ENCODE measurements at places on chromosomes 1 and 21.

- peak; percentile 17 for DNase-seq
Measured at GRCh38 chr1:180360333-180361075, 130.4 kb downstream of the LHX4 start.

- no peak for DNase-seq
Measured at GRCh38 chr1:30957560-30958222, 49.1 kb upstream of the SDC3 start.

DNA sequence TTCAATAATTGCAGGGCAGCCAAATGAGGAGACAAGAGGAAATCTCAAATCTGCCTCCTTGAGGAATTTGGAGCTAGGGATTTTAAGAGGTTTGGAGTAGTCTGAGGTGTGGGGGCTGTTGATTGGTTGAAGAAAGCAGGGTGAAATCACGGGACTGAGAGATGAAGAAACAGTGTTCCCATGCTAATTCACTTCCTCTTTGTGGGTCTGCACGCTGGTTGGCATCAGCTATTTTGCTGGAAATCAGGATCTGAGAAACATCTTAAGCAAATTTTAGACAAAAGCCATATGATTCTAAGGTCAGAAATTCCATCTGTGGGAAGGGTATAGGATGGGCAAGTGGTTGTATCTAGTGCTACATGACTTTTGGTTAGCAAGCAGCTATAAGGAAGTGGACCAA lies 107.1 kb upstream of the PAXBP1 start:
- DNase-seq = no peak

DNA sequence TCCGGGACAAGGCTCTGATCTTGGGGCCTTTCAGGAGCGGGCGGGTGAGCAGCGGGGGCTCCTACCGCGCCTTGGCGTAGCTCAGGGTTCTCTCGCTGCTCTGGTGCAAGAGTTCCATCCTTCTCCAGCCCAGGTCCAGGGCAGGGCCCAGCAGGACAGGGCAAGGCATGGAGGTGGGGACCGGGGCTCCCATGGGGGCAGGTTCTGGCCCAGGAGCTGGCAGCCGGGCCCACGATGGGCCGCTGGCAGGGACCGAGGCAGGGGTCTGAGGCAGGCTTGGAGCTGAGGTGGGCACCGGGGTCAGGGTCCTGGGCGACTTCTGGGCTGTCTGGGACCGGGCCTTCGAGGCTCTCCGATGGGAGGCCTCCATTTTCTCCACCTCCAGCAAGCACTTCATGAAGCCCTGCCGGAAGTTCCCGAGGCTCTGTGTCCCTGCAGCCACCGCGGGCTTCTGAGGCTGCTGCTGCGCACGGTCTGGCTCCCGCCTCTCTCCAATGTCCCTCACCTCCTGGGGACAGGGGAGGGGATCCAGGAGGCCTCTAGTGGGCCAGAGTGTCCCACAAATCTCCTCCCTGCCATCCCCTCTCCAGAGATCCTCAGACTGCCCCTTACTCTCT lies 27.6 kb downstream of the SPATA21 start:
- no peak for DNase-seq

GRCh38 chr1:99603699-99604560 lies 42.0 kb upstream of the PALMD start:
- DNase-seq = no peak

GRCh38 chr1:219639876-219640577 lies 27.1 kb upstream of the ZC3H11B start:
- no peak for DNase-seq

Measured in hepatic stellate cell (primary cell).